ENCODE measurements at places on chromosomes 5 and 9. TPM values are rescaled to one million over a fixed set of nuclear protein-coding genes. Genes with fewer than 3 reads are reported as not detected.

Gene CDC25C
- not detected for polyA plus RNA-seq

Gene WDR38
- not detected for polyA plus RNA-seq

Gene LCN1
- not detected for polyA plus RNA-seq

Gene PCDHB16
- polyA plus RNA-seq = not detected

GRCh38 chr5:79712741-79713140 is 23.1 kb downstream of the CMYA5 start:
- no peak overlapping the region for H3K27ac ChIP-seq
- no peak for DNase-seq
- no peak overlapping the region for H3K4me3 ChIP-seq

GRCh38 chr5:138809391-138809790 is 56.2 kb downstream of the CTNNA1 start:
- no peaks in the 10 kb centered on the region for H3K27me3 ChIP-seq
- no peak for DNase-seq
- H3K36me3 ChIP-seq = peaks cover 5% of the 10 kb centered on the region
- H3K4me3 ChIP-seq = no peak overlapping the region
- H3K4me1 ChIP-seq = no peaks in the 10 kb centered on the region

DNA sequence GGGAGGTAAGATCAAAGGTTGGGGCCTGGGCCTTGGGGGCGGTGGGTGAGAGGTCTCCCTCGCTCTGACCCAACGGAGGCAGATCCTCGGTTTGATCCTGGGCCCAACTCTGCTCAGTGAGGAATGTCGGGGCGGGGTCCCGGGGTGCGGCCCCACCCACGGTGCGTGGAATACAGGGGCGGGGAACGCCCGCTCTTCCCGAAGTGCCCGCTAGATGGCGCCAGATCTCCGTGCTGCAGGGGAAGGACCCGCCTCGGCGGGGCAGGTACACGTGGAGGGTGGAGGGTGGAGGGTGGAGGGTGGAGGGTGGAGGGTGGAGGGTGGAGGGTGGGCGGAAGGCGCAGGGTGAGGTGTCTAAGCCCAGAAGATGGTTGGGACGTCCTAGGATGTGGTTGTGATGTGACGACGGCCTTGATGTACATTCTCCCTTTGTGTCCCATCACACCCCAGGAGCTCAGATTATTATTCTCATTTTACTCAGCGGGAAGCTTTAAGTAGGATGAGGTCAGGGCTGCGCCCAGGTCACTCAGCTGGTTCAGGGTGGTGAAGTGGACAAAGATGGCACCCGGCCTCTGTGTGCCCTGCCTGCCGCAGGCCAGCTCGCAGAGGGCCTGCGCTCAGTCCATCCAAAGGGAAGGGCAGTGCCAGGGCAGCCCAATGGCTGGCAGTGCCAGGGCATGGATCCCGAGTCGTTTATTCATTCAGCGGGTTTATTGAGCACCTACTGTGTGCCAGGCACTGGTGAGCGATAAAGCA is 9.4 kb upstream of the RPS14 start:
- H3K27ac ChIP-seq = no peak overlapping the region
- H3K36me3 ChIP-seq = no peaks in the 10 kb centered on the region
- peaks cover 44% of the 10 kb centered on the region for H3K4me1 ChIP-seq
- no peak overlapping the region for H3K4me3 ChIP-seq

DNA sequence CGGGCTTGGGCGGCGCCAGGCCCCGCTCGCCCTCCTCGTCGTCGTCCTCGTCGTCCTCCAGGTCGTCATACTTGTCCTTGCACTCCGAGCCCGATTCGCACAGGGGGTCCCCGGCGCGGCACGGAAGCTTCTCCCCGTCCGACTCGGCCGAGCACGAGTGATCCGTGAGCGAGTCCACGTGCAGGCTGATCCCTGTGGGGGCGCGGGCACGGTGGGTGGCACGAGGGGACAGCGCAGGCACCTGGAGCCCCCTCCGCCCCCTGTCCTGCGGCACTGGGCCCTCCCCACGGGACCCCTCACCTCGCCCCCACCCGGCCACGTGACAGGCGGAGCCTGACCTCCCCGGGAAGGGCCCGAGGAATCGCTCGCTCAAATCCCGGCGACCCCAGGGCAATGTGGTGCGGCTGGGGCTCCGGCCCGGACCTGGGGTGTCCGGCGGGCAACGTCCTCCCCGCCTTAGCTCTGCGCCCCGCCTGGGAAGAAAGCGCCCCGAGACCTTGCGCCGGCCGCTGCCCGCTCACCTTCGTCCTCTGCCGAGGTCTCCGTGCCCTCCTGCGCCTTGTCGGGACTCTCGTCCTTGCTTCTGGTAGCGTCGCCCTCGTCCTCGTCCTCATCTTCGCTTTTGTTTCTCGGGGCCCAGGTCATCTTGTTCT is 2.5 kb downstream of the IRX2 start:
- no peak overlapping the region for H3K4me3 ChIP-seq
- H3K36me3 ChIP-seq = no peaks in the 10 kb centered on the region
- DNase-seq = no peak

GRCh38 chr9:98994172-98995058 is 50.7 kb downstream of the COL15A1 start:
- no peaks in the 10 kb centered on the region for H3K36me3 ChIP-seq
- H3K27me3 ChIP-seq = no peaks in the 10 kb centered on the region
- H3K27ac ChIP-seq = no peak overlapping the region
- DNase-seq = no peak
- peaks cover 14% of the 10 kb centered on the region for H3K4me1 ChIP-seq

DNA sequence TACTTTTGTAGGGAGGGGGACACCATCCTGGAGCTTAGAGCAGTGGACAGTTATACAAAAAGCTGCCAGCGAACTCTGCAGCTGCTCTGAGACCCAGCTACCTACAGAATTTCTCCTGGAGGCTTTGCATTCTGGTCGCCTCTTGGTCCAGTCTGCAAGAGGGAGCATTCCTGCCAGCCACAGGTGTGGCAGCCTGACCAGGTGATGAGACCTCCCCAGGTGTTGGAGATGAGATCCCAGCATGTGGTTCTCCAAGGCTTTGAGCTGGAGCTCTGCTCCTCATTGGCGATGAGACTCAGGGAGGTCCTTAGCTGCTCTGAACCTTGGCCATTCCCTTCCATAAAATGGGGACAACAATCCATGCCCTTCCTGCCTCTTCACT is 69.3 kb downstream of the RGS3 start:
- no peaks in the 10 kb centered on the region for H3K4me1 ChIP-seq
- H3K4me3 ChIP-seq = no peak overlapping the region
- H3K36me3 ChIP-seq = no peaks in the 10 kb centered on the region
- no peak for DNase-seq
- no peak overlapping the region for H3K27ac ChIP-seq
- no peaks in the 10 kb centered on the region for H3K27me3 ChIP-seq

- H3K4me3 ChIP-seq = no peak overlapping the region
- no peaks in the 10 kb centered on the region for H3K4me1 ChIP-seq
- DNase-seq = no peak
- no peaks in the 10 kb centered on the region for H3K36me3 ChIP-seq
- H3K27ac ChIP-seq = no peak overlapping the region
These were observed 3.9 kb downstream of the IRX2 start for GRCh38 chr5:2747363-2748162.

DNA sequence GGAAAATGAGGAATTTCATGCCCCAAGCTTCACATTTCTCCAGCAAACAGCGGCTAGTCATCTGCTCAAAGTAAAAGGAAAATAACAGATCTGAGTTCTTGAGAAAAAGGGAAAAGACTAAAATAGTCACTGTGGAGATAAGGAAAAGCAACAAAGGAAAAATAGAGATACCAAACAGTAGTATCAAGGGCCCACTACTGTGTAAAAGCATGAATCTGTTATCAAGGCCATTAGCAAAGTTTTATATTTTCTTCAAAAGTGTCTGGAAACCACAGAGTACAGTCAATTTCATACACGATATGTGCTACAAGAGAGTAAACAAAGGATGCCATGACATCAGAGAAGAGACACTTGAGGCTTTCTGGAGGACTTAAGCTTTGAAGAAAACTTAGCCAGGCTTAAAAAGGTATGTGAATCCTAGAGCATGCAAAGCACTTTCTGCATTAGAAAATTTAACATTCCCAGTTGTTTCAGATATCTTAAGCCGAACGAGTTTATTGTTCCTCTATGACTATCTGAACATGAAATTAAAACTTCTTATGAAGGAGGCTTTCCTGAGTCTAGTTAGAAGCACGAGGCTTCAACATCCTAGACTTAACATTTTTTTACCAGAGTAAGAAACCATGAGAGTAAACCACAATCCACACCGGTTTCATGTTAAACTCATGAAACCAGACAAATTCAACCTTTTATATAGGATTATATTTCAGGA is 1.2 kb downstream of the TTC33 start:
- H3K4me1 ChIP-seq = peaks cover 10% of the 10 kb centered on the region
- no peak overlapping the region for H3K27ac ChIP-seq
- peak overlapping the region; percentile 98 for H3K4me3 ChIP-seq
- H3K36me3 ChIP-seq = no peaks in the 10 kb centered on the region

DNA sequence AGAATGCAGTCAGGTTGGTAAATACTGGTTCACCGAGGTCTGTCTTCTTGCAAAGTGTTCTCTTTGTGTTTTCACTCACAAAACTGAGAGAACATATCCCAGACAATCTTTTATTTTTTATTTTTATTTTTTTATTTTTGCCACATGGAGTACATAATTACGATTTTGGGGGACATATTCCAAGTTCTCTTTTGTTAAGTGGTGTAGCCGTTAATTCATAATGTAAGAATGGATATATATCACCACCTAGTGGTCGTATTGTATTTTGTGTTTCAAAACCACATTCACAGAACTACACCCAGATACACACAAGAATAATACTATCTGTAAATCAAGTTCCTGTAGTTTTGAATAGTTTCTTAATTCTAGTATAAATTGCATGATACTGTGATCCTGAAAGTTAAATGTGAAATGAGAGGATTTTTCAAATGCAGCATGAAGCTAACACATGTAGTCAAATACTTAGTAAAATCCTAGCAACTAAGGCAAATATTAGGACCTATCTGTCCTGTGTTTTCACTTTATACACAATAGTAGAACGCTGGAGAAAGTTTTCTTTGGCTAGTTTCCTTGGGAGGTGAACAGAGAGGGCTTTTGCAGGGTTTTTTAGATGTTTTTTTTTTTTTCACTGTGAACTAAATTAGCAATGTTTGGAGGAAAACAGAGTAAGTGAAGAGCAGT is 92.7 kb downstream of the VCAN start:
- H3K27ac ChIP-seq = no peak overlapping the region
- peak; percentile 34 for DNase-seq
- no peak overlapping the region for H3K4me3 ChIP-seq

Measured in B cell (primary cell).